CD8-positive, alpha-beta T cell (primary cell): ENCODE measurements at places on chromosomes 7 and 10.

GRCh38 chr7:17939606-17940301, 540 bp downstream of the SNX13 start:
- peak; percentile 53 for DNase-seq

- no peak for DNase-seq
Observed at GRCh38 chr7:94188350-94188749, 184.2 kb upstream of the BET1 start.

- DNase-seq: no peak
Observed at GRCh38 chr10:5147981-5148677, 36.8 kb downstream of the AKR1C8 start.

GRCh38 chr7:14389595-14389994, 400.1 kb upstream of the ETV1 start:
- DNase-seq: no peak

DNA sequence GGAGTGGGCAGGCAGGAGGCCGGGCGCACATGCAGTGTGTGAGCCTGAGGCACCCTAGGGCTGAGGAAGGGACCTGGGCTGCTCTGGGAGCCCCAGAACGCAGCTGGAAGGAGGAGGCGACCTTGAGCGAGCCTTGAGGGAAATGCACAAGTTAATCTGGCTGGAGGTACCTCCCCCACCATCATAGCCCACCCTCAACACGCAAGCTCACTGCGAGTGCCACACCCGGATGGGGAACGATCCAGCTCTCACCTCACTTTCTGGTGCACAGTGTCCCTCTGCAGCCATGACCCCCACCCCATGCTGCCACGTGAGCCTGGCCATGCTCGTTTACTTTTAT, 162.4 kb upstream of the PPP2R2D start:
- DNase-seq: no peak

DNA sequence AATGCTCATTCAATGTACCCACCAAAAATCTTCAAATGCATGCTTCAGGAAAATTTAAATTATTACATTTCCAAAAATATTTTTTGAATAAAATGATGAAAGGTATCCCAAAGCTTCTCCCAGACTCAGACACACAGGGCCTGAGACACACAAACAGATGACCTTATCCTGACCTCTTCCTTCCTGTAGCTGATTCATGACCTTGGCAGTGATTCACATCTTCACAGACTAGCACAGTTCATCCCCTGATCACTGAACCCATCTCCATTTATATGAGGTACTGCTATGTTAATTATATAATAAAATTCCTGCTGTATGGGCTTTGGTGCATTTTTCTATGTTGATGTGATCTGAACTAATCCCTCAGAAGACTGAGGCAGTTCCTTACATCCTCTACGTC, 265.0 kb upstream of the GLI3 start:
- DNase-seq: no peak

DNA sequence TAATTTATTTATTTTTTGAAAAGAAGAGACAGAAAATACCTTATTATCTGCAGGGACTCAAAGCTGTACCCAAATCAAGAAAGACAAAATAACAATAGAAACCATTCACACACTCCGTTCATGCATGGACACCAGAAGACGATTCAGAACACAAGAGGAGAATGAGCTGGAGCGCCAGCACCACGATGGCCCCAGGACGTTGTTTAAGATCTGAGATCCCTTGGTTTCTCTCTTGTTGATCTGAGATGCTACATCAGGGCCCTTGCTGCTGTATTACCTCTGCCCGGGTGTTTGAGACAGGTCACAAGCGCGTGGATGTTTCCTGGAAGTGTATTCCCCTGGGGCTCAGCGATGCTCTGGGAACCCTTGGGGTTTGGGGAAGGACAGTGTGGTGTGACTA, 46.8 kb downstream of the CHST3 start:
- DNase-seq: no peak

- no peak for DNase-seq
Observed at GRCh38 chr10:3747248-3747960, 37.6 kb downstream of the KLF6 start.

- no peak for DNase-seq
Observed at GRCh38 chr7:80954191-80954590, 35.3 kb upstream of the SEMA3C start.

GRCh38 chr7:38375453-38375852, 102.0 kb upstream of the TARP start:
- DNase-seq: no peak

DNA sequence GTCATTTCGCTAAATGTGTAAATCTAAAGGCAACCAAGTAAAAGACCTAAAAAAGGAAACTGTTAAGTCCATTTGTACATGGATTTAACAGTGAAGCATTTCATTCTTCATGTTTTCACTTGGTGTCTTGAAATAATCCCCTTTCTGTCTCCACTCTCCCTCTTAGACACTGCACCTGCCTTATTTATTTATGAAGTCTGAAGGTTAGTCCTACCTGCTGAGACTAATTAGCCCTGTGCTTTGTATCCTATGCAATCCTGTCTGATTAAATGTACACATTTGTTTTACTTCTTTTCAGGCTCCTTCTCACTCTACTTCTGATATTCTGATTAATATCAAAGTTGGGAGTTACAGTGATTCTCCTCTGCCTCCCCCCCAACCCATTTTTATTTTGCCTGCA, 1.9 kb upstream of the TCF7L2 start:
- no peak for DNase-seq
